ENCODE measurements at places on chromosomes 1 and 21.

- DNase-seq, result peak; percentile 33
Measured at GRCh38 chr1:182781841-182782586, 7.6 kb upstream of the NPL start.

- DNase-seq, result no peak
Measured at GRCh38 chr1:15424146-15424667, 14.0 kb upstream of the CTRC start.

DNA sequence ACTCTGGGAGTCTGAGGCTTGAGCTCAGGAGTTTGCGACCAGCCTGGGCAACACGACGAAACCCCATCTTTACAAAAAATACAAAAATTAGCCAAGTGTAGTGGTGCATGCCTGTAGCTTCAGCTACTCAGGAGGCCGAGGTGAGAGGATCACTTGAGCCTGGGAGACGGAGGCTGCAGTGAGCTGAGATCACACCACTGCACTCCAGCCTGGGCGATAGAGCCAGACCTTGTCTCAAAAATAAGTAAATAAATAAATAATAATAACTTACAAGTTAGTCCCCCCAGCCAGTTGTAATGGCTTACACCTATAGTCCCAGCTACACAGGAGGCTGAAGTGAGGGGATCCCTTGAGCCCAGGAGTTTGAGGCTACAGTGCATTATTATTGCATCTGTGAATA is 21.7 kb upstream of the BTG2 start:
- no peak for DNase-seq

GRCh38 chr1:43945674-43946235 is 995 bp upstream of the IPO13 start:
- DNase-seq, result no peak

DNA sequence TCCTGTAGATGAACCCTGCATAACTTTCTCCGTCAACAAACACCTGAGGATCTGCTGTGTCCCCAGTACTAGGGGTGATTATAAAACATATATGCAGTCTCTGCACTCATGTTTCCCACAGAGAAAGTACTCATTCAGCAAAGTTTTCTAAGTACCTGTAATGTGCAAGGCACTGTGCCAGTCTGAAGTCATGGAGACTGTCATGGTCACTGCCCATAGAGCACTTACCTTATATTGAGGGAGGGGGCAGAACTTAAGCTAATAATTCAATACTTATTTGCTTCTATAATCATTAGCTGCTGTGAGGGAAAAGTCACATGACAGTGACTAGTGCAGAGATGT is 41.2 kb downstream of the MAP3K21 start:
- DNase-seq, result no peak

DNA sequence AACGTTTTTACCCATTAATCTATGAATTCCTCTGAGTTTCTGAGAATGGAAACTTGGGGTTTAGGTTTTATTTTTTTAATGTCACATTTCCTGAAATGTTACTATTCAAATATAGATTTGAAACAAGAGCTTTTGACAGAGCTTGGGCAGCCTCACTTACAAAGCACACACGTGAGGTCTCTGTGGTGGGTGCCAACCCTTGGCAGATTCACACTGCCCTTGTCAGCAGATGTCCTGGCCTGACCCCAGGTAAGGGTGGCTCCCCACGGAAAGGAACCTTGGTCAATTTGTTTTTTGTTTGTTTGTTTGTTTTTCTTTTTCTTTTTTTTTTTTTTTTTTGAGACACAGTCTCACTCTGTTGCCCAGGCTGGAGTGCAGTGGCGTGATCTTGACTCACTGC is 53.5 kb downstream of the FAAP20 start:
- no peak for DNase-seq

GRCh38 chr1:119141660-119142059 is 1.2 kb upstream of the WARS2 start:
- no peak for DNase-seq

- peak; percentile 62 for DNase-seq
Measured at GRCh38 chr1:180151508-180151907, 3.2 kb upstream of the QSOX1 start.

- DNase-seq, result no peak
Measured at GRCh38 chr1:216212826-216213225, 210.4 kb downstream of the USH2A start.

DNA sequence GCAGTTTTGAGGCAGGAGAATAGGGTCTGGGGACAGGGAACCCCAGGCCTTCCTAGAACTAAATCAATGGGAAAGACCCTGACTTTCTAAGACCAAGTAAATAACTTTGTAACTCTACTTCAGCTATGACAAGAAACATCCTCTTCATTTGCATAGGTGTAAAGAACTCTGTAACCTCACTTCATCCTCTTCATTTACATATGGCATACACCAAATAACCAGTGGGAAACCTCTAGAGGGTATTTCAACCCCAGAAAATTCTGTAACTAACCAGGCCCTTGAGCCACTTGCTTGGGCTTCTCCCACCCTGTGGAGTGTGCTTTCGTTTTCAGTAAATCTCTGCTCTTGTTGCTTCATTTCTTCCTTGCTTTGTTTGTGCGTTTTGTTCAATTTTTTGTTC is 495.6 kb downstream of the SIPA1L2 start:
- no peak for DNase-seq

DNA sequence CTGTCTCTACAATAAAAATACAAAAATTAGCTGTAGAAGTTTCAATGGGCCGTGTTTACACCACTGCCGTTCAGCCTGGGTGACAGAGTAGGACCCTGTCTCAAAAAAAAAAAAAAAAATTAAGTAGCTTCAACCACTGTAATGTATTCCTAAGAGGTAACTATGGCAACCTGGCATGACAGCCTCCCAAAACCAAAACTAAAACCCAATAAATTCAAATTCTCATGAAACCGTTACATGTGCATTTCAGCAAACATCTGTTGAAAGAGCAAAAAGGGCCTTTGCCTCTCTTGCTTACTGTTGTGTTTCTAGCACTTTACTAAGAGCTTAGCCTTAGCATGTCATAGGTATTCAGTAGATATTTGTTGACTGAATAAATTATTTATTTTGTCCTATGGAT is 33.5 kb downstream of the ODR4 start:
- no peak for DNase-seq

DNA sequence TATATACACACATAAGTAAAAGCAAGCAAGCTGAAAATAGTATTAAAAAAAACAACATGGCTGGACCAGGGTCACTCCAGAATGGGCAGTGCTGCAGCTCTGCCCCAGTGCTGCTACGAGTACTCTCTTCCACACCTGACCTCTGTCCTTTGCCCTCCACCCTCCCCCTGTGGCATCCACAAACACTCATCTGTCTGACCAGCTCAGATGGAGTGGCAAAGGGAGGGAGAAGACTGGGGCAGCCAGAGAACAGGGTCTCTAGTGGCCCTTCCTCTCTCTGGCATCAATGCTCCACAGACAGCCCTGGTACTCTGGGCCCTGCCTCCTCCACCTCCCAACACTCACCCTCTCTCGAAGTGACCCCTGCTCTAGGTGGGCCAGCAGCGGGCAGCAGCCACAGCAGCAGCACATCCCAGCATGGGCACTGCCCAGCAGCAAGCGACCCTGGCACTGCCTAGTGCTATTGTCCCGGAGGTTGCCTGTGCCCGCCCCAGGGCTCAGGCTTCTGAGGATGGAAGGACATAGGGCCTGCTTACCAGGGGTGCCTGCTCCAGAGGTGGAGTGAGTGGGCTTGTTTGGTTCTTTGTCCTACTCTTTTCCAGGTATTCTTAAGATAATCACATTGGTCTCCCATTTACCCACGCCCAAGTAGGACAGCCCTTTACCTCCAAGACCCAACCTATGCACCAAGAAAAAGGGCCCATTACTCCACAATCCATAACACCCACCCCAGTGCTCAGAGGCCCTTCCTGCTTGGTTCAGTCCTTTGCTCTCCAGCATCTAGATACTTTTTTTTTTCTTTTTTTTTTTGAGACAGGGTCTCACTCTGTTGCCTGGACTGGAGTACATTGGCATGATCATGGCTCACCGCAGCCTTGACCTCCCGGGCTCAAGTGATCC is 6.2 kb downstream of the ARHGEF2 start:
- DNase-seq, result no peak

DNA sequence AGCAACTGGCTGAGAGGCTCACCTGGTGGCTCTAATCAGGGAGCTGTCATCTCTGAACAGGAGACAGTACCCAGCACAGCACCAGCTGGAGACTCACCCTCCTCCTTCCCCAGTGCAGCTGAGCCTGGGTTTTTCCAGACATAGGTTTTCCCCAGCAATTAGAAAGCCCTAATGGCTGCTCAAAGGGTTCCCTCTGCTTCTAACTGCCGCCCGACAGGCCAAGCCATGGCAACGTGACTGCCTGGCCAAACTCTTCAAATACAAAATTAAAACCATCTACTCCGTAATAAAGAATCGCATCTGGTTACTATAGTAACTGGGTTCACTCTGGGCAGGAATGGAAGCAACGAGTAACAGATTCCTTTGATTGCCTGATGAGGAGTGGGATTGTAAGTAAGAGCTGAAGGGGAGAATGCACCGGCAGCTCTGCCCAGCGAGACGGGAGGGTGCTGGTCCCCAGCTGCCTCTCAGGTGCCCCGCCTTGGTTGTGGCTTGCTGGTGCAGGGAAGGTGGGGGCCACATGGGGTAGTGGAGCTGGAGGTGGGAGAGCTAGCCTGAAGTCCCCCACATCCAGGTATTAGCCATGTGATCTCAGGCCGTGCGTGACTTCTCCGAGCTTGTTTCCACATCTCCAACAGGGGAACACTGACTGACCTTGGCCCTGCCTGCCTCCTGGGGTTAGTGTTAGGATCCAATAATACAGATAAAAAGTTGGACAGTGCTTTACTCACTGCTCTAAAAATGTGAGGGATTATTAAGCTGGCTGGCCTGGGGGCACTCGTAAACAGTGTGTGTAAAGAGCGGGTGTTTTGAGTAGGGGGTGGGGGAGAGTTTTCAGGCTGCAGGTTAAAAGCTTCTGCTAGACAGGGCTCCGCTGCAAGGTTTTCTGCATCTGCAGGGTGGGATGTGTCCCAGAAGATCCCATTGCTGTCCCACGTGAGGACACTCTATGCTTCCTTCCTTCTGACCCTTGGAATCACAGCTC is 94.2 kb downstream of the KCNN3 start:
- no peak for DNase-seq

DNA sequence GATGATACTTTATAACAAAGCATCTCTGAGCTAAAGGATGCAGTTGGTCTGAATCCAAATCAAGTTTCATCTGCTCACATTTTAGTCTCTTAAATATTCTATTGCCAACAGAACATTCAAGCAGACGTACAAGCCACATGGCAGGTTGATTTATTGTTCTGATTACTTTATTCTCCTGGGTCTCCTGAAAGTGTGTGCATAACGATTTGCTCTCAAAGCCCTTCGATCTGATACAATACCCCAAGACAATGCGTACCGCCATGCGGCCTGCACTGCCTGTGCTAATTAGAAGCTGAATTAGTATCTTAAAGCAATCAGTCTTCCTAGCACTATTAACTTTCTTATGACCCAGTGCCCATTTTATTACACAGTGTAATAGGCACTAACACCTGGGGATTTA is 56.9 kb downstream of the FHAD1 start:
- DNase-seq, result no peak

DNA sequence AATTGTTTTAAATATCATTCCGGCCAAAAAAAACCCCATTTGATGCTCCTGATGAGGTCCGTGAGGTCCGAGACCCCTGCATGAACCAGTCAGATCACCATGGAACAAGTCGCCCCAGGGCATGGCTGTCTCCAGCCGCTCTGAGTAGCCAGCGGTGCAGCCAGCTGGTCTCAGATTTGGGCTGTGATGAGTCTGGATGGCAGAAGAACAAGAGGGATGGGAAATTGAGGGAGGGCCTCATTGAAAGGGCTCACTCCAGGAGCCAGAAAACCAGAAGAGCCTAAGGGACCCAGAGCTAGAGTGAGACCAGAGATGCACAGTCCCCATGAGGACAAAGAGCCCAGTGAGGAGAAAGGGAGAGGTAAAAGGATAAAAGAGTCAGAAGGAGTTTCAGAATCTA is 174.0 kb downstream of the TOMM20 start:
- DNase-seq, result no peak

DNA sequence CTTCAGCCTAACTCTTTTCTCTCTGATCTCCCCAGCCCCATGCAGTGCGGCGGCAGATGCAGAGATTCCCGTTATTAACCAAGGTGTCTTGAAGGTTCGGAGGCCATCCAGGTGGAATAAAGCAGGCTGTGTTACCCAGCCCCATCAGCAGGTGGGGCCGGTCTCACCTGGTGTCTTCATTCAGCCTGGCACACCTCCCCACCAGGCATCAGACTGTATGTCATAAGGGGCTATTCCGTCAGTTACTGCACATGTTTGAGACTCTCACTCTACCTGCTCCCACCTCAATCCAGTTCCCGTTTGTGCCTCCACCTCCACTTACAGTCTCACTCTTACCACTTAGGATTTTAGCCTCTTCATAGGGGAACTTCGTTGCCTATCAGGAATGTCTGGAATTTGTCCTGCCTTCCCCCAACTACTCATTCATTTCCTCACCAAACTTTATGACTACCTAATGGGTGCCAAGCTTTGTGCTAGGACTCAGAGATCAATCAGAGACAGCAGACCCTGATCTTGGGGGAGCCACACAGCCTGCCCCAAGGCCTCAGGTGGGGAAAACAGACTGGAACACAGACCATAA is 170.2 kb downstream of the PLPP3 start:
- no peak for DNase-seq

DNA sequence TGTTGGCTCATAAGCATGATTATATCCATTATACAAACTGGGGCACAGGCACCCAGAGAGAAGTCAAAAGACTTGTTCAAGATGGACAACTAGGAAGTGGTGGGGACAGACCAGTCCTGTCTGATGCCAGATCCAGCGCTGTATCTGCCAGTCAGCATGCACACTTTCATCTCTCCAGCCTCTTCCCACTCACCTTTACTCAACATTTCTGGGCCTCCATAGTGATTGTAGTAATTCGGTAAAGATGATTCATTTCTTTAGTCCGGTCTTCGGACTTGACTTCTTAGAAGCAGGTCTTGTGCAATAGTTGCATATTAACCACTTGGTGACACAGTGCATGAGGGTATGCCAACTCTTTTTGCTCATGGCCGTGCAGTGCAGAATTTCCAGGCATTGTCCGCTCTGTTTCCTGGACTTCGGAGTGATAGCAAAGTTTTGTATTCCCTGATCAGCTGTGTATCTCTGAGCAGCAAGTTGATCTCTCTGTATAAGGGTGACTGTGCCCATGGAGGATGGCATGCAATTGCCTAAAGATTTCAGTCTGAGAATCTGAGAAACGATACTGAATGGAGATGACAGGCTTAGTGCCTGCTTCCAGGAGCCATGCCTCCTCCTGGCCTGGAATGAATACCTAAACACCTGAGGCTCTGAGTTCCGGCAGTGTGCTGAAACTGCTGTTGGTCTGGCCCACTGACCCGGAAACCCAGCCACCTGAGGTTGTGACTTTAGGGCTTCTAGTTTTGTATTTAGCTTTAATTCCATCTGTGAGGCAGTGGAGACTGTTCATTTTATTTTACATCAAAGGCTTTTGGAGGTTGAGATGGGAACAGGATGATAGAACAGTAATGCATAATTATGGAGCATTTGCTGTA is 39.0 kb downstream of the GALNT2 start:
- DNase-seq, result peak; percentile 79
